ENCODE measurements at places on chromosomes 2 and 18.

DNA sequence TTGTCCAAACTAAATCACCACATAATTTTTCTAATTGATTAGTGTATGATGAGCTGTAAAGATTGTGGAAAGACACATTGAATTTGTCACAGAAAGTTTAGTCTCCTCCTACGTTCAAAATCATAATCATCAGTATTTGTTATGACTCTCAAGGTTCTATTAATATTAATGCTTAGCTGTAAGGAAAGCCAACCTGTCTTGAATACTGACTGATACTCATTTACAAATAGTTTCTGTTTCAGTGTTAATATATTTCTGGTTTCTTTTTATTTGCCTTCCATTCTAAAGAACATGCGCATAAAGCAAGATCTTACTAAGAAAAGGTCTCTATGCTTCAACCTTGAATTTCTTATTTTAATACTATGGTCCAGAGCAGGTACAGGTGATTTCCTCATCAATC lies 55.1 kb downstream of the CPS1 start:
- no peak for DNase-seq

DNA sequence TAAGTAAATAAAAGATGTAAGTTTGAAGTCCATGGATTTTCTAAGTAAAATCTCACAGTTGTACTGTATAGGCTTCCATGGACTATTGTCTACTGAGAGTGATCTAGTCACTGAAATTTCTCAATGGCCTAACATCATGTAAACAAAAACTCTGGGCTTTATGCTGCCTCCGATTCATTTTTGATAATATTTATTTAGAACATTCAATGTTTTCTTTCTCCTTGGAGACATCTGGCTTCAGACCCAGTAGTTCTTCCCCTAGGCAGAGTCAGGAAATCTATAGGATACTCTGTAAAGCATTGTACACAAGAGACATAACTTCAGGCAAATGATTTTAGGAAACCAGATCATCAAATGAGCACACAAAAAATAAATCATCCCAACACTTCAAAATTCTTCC lies 1208.6 kb upstream of the ZEB2 start:
- no peak for DNase-seq

DNA sequence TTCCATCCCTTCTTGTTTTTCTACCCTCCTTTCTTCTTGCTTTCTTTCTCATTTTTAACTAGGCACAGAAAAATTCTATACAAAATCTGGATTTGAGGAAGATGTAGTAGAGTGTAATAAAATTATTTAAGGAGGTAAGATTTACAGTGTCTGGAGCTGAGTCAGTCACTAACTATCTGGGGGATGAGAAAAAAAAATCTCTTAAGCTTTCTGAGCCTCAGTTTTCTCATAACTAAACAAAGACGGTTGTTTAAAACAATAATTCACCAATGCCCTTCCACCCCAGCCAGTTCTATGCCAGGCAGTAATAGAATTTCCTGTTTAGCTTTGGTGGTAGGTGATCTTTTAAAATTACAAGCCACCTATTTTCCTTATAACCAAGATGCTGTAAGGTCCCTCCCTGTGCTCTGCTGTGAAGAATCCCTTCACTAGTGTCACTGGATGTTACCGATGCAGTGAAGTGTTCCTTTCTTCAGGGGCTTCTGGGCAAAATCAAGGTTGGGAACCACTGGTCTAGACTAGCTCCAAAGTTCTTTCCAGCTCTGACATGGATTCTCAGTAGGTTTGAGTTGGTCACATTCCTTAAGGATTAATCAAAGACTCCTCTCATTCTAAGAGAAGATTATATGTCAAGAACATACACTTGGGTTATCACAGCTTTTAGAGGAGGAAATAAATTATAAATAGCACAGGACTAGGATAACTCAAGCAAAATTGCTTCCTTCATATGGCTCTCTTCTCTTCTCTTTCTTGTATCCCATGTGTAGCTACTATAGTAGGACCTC lies 289.0 kb downstream of the CDH2 start:
- no peak for DNase-seq

GRCh38 chr2:96993367-96993766 lies 7.0 kb upstream of the FAM178B start:
- no peak for DNase-seq

- DNase-seq = no peak
Observed at GRCh38 chr2:23549821-23550530, 165.0 kb downstream of the KLHL29 start.

- DNase-seq = no peak
Observed at GRCh38 chr2:84891355-84892010, 10.6 kb upstream of the TRABD2A start.

DNA sequence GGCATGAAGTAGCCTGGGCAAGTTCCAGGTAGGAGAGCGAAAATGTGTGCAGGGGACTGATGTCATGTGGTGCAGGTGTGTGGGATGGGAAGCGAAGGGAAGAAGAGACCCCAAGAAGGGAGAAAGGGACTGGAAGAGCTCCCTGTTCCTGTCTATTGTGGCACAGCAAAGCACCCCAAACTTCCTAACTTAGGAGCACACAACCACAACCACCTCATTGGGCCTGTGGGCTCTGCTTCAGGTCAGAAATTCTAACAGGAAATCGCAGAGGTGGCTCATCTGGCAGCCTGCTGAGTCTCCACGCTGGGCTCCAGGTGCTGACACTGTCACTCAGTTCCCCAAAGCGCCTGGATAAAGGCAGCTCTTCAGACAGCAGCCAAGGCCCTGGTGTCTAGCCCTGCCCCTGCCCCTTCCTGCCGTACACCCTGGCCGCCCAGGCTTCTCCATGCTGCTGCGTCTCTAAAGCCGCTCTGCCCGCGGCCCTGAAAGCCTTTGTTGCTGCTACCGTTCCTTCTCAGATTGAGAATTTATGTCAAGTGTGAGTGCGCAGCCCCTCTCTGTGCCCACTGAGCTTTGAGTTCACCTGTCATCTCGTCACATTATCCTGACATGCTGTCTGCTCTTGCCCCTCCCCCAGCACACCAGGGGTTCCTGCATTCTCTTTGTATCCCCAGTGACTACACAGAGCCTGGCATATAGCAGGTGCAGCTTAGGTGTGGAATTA lies 140.2 kb upstream of the BCL2L11 start:
- DNase-seq = no peak

GRCh38 chr2:34003795-34004194 lies 404.7 kb upstream of the FAM98A start:
- DNase-seq = no peak

- DNase-seq = no peak
Observed at GRCh38 chr18:13390196-13390595, 171.6 kb downstream of the LDLRAD4 start.

GRCh38 chr2:136025057-136025973 lies 39.9 kb upstream of the DARS1 start:
- DNase-seq = no peak

- no peak for DNase-seq
Observed at GRCh38 chr2:147845411-147845971, 662 bp downstream of the ACVR2A start.

- no peak for DNase-seq
Observed at GRCh38 chr2:101108357-101108756, 42.8 kb downstream of the TBC1D8 start.

- no peak for DNase-seq
Observed at GRCh38 chr2:66813976-66814375, 379.1 kb downstream of the MEIS1 start.

GRCh38 chr2:25358836-25359235 lies 17.1 kb upstream of the DNMT3A start:
- DNase-seq = no peak

GRCh38 chr2:34174506-34174905 lies 575.4 kb upstream of the FAM98A start:
- no peak for DNase-seq

GRCh38 chr2:133654949-133655348 lies 86.7 kb upstream of the NCKAP5 start:
- no peak for DNase-seq

GRCh38 chr2:241358470-241358869 lies 2.4 kb downstream of the FARP2 start:
- peak; percentile 35 for DNase-seq

- no peak for DNase-seq
Observed at GRCh38 chr2:203059567-203060240, 45.0 kb downstream of the NBEAL1 start.
